ENCODE measurements at places on chromosomes 1 and 21.

GRCh38 chr1:95371666-95372282 is 137.8 kb downstream of the RWDD3 start:
- DNase-seq, result no peak

- DNase-seq, result no peak
Observed at GRCh38 chr1:164785841-164786534, 227.0 kb downstream of the PBX1 start.

DNA sequence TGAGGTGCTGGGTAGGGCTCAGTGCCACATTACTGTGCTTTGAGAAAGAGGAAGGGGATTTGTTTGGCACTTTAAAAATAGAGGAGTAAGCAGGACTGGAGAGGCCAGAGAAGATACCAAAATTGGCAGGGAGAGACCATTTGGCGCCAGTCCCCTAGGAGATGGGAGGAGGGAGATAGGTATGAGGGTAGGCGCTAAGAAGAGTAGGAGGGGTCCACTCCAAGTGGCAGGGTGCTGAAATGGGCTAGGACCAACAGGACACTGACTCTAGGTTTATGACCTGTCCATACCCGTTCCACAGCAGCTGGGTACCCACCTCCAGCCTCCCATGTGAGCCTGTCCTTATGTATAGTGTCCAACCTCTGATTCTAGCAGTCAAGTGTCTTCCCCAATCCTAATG is 1.0 kb upstream of the CRTC2 start:
- no peak for DNase-seq

GRCh38 chr1:219806020-219806419 is 122.3 kb downstream of the SLC30A10 start:
- DNase-seq, result no peak

- no peak for DNase-seq
Observed at GRCh38 chr1:6012529-6013318, 20.5 kb upstream of the NPHP4 start.

DNA sequence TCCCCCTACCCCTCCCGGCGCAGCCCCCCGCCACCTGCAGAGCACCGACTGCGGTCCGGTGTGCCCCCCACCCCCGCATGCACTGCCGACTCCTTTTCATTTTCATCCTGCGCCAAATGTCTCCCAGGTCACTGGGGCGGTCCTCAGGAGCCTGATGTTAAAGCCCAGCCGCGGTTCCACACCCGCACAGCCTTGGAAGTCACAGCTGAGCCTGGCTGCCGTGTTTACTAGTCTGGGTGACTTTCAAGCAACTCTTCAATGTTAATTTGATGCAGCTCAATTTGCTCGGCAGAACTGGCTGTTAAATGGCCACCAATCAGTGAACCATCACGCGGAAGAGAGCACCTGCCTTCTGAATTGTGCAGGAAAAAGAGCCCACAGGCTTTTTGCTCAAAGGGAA is 27.2 kb downstream of the THAP3 start:
- no peak for DNase-seq

DNA sequence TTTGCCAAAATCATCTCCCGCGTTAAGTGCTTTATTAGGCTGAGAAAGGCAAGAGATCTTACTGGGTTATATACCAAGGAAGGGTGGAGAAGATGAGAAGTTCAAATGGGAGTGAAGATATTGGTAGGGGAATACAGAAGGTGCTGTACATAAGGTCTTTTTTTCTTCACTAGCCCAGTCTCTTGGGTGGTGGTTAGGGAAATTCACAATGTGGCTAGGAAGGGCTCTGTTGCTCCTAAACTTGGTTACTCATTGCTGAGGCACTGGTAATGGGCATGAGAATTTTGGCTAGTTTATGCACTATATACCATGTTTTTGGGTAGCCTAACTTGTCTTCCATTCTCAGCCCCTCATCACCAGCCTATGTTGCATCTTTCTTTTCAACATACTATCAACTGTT is 50.6 kb downstream of the LHX4 start:
- DNase-seq, result no peak

GRCh38 chr1:59013276-59013927 is 229.6 kb upstream of the JUN start:
- DNase-seq, result no peak

GRCh38 chr1:198467907-198468306 is 72.6 kb downstream of the ATP6V1G3 start:
- DNase-seq, result no peak

DNA sequence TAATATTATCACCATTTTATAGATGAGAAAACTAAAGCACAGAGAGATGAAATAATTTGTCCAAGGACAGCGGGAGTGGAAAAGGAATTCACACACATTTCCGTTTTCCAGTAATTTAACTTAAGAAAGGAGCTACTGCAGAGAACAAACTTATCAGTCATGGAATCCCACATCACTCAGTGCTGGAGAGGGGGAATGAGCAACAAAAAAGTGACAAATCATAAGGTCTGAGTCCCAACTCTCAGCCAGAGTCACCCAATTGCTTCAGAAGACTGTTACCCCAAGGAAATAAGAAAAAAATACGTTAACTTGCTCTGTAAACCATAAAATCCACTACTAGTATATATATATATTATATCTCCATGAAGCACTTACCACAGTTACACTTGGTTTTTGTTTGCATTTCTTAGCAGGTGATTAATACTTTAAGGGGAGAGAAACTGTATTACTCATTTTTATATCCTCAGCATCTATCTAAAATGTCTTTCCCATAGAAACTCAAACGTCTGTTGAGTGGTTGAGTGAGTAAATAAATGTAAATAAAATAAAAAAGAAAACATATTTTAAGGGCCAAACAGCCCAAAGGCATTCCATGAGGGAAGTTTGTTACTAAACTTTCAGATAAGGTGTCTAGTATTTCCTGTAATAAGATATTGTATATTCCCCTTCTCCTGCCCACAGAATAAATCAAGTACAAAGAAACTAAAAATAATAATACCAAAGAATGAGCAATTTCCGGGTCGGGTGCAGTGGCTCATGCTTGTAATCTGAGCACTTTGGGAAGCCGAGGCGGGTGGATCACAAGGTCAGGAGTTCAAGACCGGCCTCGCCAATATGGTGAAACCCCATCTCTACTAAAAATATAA is 76.8 kb downstream of the SLC45A1 start:
- DNase-seq, result no peak

DNA sequence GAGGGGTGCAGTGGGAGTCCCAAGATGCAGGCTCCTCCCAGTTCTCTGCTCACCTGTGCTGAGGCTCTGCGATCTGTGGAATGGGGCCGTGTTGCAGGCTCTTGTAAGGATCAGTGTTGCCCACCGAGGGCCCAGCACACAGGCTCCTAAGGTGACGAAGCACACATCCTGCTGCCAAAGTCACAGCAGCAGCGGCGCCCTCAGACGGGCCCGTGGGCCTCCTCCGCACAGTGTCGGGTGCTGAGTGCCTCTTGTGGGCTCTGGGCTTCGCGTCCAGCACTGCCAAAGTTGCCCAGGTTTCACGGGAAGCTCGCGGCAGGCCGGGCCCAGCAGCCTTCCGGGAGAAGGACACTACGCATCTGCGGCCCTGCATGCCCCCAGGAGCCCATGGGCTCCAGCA is 72.1 kb upstream of the ABCG1 start:
- DNase-seq, result no peak

GRCh38 chr1:93374334-93375106 is 28.8 kb downstream of the DR1 start:
- no peak for DNase-seq

DNA sequence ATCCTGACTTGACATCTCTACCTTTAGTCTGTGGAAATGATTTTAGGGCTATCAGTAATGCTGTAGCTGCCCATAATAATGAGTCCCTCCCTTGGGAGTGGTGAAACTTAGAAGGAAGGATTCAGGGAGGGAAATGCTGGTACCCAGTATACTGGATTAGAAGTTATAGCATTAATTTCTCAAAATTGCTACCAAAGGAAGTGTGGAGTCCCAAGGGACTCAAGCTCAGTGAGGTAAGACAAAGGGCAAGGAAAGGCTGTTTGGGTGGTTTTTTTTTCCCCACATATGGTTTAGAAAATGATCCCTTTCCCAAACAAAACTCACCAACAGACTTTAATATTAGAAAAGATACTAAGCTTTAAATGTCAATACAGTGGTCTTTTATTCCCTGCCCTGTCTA is 99.9 kb downstream of the CD247 start:
- DNase-seq, result no peak

GRCh38 chr1:27561124-27561899 is 42.6 kb downstream of the AHDC1 start:
- no peak for DNase-seq

- no peak for DNase-seq
Observed at GRCh38 chr1:58804853-58805565, 21.2 kb upstream of the JUN start.

GRCh38 chr1:214660900-214661299 is 57.9 kb downstream of the CENPF start:
- peak; percentile 55 for DNase-seq

DNA sequence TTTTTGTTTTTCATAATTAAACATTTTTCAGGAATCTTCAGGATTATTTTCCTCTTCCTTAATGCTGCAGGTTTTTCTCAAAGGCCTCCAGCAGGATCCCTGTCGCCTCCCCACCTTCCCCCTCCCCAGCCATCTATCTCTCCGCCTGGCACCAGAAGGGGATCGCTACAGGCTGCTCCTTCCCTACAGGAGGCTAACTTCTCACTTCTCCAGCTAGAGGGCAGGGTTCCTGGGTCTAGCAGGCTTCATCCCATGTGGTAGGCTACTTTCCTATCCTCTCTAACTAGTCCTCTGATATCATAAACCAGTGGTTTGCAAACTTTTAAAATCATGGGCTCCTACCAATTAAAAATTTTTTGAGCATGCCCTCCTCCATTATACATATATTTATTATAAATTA is 104.1 kb downstream of the KCNN3 start:
- no peak for DNase-seq

- DNase-seq, result no peak
Observed at GRCh38 chr1:72620453-72620852, 338.1 kb upstream of the NEGR1 start.

DNA sequence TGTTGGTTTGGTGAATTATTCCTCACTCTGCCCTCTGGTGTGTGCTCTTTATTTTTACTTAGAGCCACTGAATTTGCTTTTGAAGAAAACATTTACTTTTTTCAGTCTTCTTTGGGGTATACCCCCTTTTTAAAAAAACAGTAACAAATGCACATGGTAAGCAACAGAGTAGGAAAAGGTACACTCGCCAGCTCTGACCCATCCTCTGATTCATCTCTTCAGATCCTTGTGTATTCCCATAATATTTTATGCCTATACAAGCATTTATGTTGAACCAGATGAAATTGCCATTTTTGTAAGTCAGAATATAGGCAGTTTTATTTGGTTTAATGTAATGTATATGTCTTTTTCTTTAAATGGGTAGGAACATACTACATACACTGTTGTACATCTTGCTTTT is 28.3 kb downstream of the TTC3 start:
- no peak for DNase-seq

- DNase-seq, result no peak
Observed at GRCh38 chr1:86085741-86086409, 70.7 kb downstream of the COL24A1 start.

DNA sequence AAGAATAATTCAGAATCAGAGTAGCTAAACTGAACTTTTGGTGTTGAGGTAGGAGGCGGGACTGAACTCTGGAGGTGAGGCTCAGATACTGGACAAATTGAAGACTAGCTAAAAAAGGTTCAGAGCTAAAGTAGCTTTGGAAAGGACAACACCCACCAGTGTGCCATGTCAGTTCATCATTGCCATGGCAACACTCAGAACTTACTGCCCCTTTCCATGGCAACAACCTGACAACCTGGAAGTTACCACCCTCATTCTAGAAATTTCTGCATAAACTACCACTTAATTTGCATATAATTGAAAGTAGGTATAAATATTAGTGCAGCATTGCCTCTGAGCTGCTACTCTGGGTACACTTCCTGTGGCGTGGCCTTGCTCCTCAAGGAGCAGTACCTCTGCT is 30.3 kb upstream of the POGK start:
- no peak for DNase-seq

GRCh38 chr1:180165509-180166435 is 11.1 kb downstream of the QSOX1 start:
- DNase-seq, result no peak

- no peak for DNase-seq
Observed at GRCh38 chr1:40710581-40711315, 19.2 kb downstream of the NFYC start.

DNA sequence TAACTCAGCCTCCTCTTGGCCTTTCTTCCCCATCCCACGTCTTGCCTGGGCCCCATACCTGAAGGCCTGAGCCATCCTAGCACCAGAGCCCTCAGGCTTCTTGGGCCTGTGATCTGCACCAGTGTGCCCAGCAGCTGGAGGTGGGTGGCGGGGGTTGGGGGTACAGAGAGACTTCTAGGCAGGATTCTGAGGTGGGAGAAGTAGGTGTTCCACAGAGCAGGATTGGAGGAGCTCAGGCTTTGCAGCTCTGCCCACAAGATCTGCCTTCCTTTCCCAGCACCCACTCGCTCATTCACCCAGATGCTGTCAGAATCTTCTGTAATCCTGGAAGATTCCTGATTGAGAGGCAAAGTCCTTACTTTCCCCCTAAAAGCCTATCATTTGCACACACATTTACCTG is 10.0 kb upstream of the GJB5 start:
- DNase-seq, result peak; percentile 33

DNA sequence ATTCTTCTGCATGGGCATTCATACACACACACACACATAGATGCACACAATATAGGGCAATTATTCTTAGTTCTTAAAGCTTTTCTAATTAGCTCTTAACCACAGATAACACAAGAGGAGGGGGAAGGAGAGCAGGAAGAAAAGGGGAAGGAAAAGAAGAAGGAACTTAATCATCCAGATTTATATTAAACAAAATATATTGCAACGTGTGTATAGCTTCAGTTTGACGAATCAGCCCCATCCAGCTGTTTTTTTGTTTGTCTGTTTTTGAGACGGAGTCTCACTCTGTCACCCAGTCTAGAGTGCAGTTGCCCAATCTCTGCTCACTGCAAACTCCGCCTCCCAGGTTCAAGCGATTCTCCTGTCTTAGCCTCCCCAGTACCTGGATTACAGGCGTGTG is 21.7 kb upstream of the ANKRD13C start:
- no peak for DNase-seq

DNA sequence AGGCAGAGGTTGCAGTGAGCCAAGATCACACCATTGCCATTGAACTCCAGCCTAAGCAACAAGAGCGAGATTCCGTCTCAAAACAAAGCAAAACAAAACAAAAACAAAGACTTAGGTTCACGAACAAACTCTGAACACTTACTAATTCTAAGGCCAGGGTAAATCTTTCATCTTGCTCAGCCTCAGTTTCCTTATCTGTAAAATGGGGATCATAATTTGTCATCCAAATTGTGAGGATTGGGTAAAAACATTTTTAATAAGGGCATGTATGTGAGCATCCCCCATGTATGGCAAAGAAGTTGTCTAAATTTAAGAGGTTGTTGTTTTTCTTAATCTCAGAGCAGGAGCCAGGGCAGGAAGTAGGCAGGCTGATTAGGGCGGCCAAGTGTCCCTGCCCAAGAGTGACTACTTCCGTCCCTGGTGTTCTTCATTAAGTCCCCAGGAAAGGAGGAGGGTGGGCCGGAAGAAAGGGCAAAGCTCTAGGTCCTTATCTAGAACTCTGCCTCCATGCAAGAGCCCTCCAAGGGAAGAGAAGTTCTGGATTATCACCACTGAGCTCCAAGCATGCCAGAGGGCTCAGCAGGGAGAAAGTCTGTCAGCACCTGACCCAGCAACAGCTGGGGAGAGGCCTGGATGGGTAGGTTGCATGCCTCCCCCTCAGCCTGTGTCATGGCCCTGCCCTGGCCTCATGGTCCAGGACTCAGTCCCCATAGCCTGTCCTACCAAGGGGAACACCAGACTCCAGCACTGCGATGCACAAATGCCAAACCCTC is 49.9 kb upstream of the CLIC4 start:
- DNase-seq, result no peak

- no peak for DNase-seq
Observed at GRCh38 chr1:22788254-22788661, 77.6 kb downstream of the EPHB2 start.
